IPS DF 19.7 (cell line): ENCODE measurements at places on chromosomes 16 and 17.

DNA sequence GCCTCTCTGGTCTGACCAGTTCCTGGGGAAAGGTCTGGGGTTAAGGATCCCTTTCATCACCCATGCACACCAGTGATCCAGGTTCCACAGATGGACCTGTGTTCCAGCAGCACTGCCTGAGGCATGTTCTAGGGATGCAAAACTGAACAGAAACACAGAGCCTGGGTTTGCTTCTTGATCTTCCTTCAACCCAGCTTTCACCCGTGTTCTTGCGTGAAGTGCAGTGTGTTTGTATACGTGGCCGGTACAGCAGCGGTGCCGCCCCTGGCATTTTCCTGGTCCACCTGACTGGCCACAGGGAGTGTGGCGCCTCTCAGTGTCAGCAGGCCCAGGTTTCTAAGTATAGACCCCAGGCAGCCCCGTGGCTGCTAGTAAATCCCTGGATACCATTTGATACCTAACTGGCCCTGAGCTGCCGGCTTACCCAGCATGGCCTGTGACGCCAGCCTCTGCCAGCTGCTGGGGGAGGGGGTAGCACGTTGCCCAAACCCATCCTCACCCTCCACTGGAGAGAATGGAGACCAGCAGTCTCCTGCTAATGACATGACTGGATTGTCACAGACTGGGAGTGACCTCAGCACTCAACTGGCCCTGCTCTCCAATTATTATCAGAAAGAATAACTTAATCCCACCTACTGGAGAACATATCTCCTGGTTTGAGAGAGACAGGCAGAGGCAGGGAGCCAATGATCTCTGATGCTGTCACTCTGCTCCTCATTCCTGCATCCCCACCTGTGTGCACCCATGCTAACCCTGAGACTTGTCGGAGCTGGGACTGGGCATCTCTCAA lies 59.2 kb upstream of the LGALS9 start:
- DNase-seq: no peak

GRCh38 chr17:40561871-40562611 lies 3.2 kb downstream of the CCR7 start:
- no peak for DNase-seq

GRCh38 chr17:4110152-4110551 lies 32.7 kb downstream of the ZZEF1 start:
- DNase-seq: no peak

GRCh38 chr16:8916541-8917225 lies 34.5 kb downstream of the LITAFD start:
- no peak for DNase-seq

GRCh38 chr16:48365025-48365600 lies 20.1 kb downstream of the SIAH1 start:
- DNase-seq: no peak

- no peak for DNase-seq
Observed at GRCh38 chr16:67445441-67445912, 14.6 kb downstream of the HSD11B2 start.

DNA sequence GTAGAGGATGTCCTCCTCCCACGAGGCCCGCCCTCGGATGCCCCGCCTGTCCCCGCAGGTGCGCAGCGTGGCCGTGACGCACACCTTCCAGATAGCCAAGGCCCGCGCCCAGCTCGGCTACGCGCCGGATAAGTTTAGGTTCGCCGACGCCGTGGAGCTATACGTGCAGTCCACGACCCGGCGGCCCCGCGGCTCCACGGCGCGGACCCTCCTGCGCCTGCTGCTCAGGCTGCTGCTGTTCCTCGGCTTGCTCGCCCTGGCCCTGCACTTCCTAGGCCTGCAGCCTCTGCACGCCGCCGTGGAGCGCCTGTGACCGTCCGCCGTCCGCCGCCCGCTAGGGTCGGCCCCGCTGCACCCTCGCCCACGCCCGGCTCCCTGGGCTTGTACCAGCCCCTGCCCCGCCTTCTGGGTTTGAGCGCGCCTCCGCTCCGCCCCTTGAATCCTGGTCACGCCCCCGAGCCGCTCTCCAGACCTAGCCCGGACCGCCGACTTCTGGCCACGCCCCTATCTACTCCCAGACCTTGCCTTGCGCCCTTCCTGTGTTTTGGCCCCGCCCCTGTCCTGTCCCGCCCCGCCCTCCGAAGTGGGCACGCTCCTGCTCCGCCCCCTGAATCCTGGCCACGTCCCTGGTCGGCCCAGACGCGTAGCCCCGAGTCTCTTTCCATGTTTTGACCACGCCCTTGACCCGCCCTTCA lies 15.8 kb upstream of the EEF2K start:
- DNase-seq: no peak

DNA sequence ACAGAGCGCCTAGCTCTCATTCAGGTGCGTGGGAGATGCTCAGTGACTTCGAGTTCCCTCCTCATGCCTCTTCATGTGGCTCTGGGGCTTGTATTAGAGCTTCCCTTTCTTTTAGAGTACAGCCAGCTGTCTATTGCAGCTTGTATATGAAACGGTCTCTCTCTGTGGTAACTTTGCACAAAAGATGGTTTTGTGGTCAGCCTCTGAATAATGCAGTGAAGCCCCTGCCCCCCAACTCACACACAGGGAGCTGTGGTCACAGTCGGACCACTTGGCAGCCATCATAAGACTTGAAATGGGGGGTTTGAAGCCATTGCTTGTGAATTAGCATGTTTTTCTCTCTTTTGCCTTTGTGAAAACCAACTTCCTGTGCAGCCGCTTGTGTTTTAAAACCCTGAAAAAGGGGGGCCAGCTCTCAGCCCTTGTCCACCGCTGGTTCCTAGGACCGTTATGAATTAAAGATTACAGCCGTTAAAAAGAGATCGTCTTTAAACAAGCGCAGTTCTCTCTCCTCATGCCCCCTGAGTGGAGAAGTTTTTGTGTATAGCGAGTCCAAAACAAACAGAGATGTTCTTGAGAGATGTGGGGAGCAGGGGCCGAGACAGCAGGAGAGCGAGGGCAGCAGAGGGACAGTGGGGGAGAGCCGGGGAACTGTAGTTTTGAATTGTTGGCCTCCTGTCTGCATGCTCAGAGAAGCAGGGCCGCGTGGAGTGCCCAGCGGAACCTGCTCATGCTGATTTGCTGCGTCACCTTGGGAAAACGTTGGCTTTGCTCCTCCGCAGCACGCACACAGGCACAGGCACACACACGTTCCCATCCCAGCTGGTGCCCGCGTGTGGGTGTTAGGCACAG lies 199.0 kb downstream of the MSI2 start:
- DNase-seq: no peak

GRCh38 chr17:6092182-6092902 lies 22.2 kb downstream of the WSCD1 start:
- DNase-seq: no peak

- DNase-seq: no peak
Observed at GRCh38 chr17:27895940-27896535, 2.9 kb upstream of the LYRM9 start.

DNA sequence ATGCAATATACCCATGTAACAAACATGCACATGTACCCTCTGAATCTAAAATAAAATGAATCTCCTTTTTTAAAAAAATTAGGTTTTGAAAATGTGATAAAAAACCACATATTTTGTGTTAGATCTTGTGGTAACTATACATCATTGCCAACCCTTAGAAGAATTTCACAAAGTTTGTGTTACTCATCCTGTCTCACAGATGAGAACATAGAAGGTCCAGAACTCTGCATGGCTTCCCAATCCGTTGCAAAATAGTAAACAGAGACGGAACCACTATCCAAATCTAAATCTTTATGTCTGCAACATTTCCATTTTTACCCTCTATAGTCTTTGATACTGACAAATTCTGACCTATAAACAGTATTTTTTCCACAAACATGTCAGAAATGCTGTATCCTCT lies 759.9 kb downstream of the KCNJ2 start:
- DNase-seq: no peak

GRCh38 chr16:59566446-59566845 lies 832.3 kb upstream of the GOT2 start:
- DNase-seq: no peak

DNA sequence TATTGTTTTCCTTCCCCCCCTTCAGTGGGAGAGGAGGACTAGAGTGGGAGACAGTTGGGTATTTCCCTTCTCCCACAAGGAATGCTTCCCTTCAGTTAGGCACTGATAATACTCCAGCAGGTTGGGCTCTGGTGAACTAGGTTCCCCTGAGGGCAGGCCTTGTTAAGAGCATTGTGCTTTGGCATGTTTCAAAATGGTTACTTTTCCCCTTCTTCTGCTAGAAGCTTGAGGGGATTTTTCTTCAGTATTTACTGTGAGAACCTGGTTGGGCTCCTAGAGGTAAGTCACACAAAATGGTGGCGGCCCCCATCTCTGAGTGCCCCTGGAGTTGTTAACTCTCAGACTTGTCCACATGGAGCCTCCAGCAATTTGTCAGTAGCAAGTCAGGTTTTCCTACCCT lies 156.2 kb downstream of the CYB561 start:
- no peak for DNase-seq

- no peak for DNase-seq
Observed at GRCh38 chr16:66166490-66166889, 200.0 kb upstream of the CDH5 start.

DNA sequence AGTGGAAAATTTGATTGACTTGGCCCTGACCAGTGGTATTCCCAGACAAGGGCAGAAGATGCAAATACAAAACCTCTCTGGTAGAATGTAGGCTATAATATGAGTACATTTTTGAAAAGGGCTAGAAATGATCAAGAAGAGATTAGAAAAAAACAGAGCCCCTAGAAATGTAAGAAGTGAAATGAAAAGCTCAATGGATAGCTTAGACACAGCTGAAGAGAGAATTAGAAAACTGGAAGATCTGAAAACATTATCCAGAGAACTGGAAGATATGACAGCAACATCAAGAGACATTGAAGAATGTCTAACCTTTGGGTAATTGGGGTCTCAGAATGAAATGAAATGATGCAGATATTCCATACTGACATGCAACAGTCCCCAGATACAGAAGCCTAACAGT lies 105.2 kb upstream of the ZNF750 start:
- DNase-seq: no peak

DNA sequence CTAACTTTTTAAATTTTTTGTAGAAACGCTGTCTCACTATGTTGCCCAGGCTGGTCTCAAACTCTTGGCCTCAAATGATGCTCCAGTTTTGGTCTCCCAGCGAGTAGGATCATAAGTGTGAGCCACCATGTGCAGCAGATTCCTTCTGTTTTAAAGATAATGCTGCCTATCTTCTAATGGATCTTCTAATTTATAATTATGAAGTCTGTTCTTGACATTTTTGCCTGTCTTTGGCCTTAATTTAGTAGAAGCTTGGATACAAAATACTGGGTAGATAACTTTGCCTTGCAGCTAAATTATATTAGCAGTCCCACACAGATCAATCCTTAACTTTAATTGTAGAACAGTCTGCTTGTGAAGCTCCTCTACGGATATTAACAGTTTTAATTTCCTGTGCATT lies 566.6 kb upstream of the CDH8 start:
- DNase-seq: no peak

GRCh38 chr16:178668-179015 lies 1.6 kb upstream of the HBQ1 start:
- DNase-seq: no peak

DNA sequence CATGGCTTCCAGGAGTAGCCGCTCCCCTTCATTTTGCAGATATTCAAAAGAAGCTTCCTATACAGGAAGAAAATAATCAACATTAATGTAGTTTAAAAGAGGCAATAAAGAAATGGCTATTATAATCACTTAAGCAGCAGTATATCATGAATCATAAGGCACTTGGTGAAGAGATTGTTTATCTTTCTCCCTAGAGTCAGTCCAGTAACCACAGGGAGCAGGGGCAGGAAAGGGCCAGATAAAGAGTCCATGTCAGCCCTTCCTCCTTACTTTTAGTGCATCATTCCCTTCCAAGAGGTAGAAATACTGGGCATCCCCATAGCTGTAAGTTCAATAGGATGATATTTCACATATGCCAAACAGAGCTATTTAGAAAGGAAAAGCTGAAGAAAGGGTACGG lies 184.6 kb upstream of the C17orf78 start:
- no peak for DNase-seq
